ENCODE measurements at places on chromosomes 7 and 10. TPM values are rescaled to one million over a fixed set of nuclear protein-coding genes. Genes with fewer than 3 reads are reported as not detected.

Gene BLNK
- 3.4 TPM for total RNA-seq

- no peak for DNase-seq
These were observed 17.2 kb upstream of the RHBDD2 start for GRCh38 chr7:75861636-75862035.

Gene COBL
- 28.1 TPM for total RNA-seq

Gene TOMM7
- 365 TPM for total RNA-seq

Gene VSTM4
- 17.2 TPM for total RNA-seq

DNA sequence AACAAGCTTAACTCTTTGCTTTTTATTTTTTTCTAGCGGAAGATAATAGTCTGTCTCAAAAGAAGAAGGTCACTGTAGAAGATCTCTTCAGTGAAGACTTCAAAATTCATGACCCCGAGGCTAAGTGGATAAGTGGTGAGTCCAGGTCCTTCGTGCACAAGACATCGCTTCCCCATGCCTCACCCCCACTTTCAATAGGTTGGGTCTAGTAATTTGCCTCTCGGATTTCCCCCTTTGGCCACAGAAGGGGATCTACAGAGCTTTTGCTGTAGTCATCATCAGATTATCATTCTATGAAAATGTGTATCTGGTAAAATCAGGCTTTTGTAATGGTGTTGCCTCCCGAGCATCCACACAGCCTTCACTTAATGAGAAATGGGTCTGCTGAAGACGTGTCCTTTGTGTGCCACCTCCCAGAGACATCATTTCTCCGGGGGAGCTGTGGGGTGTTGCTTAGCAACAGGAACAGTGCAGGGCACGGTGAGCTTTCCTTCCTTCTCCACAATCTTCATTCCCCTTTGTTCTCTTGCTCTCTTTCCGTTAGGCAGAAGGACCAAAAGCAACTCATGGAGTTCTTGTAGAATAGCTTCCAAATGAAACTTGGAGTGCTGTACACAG, 422.8 kb downstream of the DPP6 start:
- no peak for DNase-seq

Gene ANKMY2
- total RNA-seq: 25.1 TPM

DNA sequence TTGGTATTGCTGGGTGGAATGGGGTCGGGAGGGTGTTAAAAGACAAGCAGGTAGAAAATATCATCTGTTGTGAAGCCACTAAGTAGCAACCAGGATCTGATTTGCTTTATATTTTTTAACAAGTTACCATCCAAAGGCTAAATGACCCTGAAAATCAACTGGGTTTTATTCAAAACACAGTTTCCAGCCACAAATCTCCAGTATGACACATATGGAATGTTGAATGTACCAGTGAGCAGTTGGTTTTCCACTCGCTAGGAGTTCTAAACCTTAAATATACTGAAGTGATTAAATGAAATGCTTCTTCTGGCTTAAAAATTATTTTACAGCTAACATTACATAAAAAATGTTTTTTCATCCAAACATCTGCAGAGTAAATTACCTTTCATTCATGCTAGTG, 112.5 kb downstream of the PDE1C start:
- DNase-seq: no peak

DNA sequence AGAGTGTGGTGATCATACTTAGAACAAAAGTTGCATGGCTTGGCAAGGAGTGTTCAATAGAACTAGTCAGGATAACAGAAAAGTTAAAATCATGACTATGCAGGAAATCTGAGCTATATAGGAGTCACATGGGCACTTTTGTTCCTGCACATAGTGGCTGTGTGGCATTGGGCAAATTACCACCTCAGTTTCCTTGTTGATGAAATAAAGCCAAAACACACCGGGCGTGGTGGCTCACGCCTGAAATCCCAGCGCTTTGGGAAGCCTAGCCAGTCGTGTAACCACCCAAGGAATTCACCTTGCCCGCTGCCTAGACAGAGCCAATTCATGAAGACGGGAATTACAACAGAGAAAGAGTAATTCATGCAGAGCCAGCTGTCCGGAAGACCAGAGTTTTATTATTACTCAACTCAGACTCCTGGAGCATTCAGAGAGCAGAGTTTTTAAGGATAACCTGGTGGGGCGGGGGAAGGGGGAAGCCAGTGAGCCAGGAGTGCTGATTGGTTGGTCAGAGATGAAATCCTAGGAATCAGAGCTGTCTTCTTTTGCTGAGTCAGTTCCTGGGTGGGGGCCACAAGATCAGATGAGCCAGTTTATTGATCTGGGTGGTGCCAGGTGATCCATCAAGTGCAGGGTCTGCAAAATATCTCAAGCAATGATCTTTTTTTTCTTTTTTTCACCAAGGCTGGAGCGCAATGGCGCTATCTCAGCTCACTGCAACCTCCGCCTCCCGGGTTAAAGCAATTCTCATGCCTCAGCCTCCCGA, 6.4 kb upstream of the MKRN1 start:
- no peak for DNase-seq

DNA sequence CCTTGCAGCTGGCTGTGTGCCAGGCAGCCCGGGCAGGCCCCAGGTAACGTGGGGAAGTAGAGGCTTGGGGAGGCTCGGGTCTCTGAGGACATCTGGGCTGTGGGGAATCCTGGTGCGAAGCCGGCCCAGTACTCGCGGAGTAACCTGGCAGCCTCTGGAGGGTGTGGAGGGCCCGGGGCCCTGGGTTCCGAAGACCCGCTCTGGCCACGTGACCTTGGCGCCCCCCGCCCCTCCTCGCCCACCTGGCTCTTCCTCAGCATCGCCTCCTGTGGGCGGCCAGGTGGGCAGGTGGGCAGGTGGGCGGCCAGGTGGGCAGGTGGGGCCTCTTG, 143.1 kb downstream of the WDR37 start:
- DNase-seq: no peak

DNA sequence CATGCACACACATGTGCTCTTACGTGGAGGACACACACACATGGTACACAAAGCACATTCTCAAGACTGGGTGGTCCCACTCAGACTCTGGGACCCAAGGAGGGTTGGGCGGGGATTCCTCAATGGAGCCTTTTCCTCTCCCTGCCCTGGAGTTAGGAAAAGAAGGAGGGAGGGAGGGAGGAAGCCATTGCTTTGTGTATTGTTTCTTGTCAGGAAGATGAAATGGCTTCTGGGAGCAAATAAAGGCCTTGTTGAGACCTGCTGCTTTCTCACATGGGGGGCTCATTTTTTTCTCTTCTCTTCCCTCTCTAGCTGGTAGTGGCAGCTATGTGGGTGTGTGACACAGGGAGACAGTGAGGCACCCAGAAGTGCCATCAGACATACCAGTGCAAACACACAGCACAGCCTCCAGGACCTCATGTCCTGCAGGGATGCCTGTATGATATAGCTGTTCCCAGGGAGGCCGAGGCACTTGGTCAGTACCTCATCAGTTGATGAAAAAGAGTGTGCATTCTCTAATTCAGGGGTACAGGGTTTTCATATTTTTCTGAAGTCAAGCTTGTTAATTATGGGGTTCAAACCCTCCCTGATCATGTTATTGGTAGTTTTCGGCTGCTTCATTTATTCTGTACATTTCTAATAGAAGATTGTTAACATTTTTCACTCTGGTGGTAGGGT, 5.7 kb downstream of the AQP1 start:
- DNase-seq: peak; percentile 13

GRCh38 chr7:42479452-42479815, 242.4 kb upstream of the GLI3 start:
- DNase-seq: no peak

Gene SPDYE6
- not detected for total RNA-seq

Gene SEMA3E
- 1.1 TPM for total RNA-seq

GRCh38 chr10:31677195-31678138, 251.2 kb downstream of the ARHGAP12 start:
- DNase-seq: no peak

DNA sequence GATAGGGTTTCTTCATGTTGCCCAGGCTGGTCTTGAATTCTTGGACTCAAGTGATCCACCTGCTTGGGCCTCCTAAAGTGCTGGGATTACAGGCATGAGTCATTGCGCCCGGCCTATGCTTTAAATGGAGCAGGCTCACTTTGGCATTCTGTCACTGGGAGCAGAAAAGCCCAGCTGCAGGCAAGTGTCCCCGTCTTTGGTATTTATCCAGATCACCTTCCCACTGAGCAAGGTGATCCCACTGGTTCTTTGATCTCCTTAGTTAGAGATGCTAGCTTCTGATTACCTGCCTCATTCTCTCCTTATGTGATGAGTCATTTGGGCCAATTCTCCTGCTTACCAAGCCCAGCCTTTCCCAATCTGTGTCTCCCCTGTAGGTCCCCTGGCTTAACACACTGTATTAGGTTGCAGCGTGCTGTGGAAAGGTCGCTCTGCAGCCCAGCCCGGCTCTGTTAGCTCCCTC, 39.3 kb downstream of the SPDYE5 start:
- DNase-seq: no peak

DNA sequence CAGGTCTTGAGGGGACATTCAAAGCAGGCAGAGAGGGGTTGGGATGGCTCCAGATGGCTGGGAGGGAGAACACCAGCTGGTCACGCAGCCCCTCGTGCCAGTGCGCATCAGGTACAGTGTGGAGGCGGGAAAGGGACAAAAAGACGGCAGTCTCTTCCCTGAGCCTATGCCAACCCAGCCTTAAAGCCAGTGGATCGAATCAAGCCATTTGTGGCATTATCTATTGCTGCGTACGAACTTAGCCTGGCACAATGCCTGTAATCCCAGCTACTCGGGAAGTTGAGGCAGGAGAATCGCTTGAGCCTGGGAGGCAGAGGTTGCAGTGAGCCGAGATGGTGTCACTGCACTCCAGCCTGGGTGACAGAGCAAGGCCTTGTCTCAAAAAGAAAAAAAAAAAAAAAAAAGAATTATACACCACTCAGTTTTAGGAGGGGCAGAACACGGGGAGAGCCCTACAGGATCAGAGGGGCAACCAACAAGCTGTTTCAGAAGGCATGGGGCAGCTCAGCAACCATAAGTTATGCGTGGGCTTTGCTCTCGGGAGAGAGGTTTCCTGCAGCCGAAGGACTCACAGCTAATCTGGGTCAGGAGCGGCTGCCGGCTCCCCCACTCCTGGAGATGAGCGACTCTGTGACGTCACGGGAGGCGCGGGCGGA, 356 bp upstream of the NDUFB2 start:
- DNase-seq: peak; percentile 97

Gene LIPM
- total RNA-seq: not detected

GRCh38 chr7:36749282-36749960, 25.1 kb upstream of the AOAH start:
- no peak for DNase-seq

Measured in left cardiac atrium (tissue), 4 donors.